IMR-90 (cell line): ENCODE measurements at places on chromosomes 2 and 18.

DNA sequence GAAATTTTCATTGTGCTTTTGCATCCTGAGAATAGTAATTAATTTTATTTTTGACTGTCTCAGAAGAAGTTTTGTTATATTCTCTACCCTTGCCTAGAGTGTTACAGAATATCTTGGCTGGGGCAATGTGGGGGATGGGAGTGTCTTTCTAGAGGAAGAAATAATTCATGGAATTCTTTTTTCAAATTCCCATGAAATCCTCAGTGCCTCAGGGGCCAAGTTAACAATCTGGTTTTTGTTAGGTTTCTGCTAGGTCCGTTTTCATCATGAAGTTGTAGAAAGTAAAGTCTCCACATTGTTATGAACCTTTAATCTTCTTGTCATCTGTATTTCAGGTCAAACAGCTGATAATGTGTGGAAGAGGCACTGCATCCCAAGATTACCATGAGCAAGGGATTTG is 145.6 kb upstream of the GYPC start:
- DNase-seq, result no peak
- no peaks in the 10 kb centered on the region for H3K36me3 ChIP-seq
- H3K4me3 ChIP-seq, result no peak overlapping the region
- no peak overlapping the region for H3K27ac ChIP-seq
- no peaks in the 10 kb centered on the region for H3K4me1 ChIP-seq
- no peaks in the 10 kb centered on the region for H3K27me3 ChIP-seq

- H3K4me3 ChIP-seq, result no peak overlapping the region
- H3K27me3 ChIP-seq, result no peaks in the 10 kb centered on the region
- DNase-seq, result peak; percentile 54
- no peaks in the 10 kb centered on the region; the same call in 1 of the 2 replicates for H3K4me1 ChIP-seq
- H3K27ac ChIP-seq, result no peak overlapping the region
- no peaks in the 10 kb centered on the region for H3K36me3 ChIP-seq
Observed at GRCh38 chr2:215499331-215499730, 63.5 kb upstream of the FN1 start.

DNA sequence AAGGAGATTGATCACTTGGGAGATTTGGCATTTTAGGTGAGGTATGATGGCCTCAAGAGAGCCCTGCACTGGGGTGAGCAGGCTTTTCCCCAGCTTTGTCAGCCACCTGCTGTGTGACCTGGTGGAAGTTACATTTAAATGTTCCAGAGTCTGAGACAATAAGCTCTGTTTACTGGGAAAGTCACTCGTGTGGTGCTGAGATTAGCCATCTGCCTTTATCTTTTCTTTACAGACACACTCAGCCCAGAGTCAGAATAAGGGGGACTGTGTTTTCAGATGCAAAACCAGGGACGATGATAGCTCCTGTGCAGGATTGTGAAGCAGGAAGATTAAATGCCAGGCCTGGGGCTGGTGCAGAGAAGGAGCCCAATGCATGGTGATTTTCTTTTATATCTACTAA is 47.9 kb downstream of the SH3RF3 start:
- no peaks in the 10 kb centered on the region for H3K27me3 ChIP-seq
- no peak for DNase-seq
- H3K4me1 ChIP-seq, result peaks cover 42% of the 10 kb centered on the region
- H3K4me3 ChIP-seq, result no peak overlapping the region
- no peaks in the 10 kb centered on the region for H3K36me3 ChIP-seq

- H3K4me3 ChIP-seq, result no peak overlapping the region
- H3K4me1 ChIP-seq, result no peaks in the 10 kb centered on the region
- H3K27ac ChIP-seq, result no peak overlapping the region
- peaks cover 4% of the 10 kb centered on the region for H3K27me3 ChIP-seq
Observed at GRCh38 chr18:35938562-35938961, 33.9 kb upstream of the RMP24 start.

- DNase-seq, result no peak
- no peak overlapping the region for H3K27ac ChIP-seq
- H3K36me3 ChIP-seq, result no peaks in the 10 kb centered on the region
- H3K27me3 ChIP-seq, result no peaks in the 10 kb centered on the region
- H3K4me3 ChIP-seq, result no peak overlapping the region
Observed at GRCh38 chr2:6909431-6910385, 7.5 kb upstream of the RNF144A start.
